ENCODE measurements at places on chromosomes 12 and 14.
A peak's percentile ranks its signal among the peaks of the same experiment; 100 is the strongest.

DNA sequence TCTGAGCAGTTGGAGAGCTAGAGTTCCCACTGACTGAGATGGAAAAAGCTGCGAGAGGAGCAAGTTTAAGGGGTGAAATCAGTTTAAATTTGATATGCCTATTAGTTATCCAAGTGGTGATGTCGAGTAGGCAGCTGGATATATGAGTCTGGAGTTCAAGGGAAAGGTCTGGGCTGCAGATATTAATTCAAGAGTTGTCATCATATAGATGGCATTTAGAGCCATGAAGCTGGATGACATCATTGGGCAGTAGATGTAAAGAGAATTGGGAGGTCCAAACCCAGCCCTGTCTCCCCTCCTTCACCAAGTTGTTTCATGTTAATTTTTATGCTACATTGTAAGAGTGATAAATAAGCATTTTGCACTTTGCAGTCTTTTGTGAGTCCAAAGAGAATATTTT lies 898.1 kb downstream of the GALC start:
- no peak for DNase-seq

GRCh38 chr12:102063069-102063468 lies 1.3 kb upstream of the WASHC3 start:
- no peak for DNase-seq

GRCh38 chr12:99609455-99610181 lies 37.9 kb upstream of the GARIN6 start:
- no peak for DNase-seq

DNA sequence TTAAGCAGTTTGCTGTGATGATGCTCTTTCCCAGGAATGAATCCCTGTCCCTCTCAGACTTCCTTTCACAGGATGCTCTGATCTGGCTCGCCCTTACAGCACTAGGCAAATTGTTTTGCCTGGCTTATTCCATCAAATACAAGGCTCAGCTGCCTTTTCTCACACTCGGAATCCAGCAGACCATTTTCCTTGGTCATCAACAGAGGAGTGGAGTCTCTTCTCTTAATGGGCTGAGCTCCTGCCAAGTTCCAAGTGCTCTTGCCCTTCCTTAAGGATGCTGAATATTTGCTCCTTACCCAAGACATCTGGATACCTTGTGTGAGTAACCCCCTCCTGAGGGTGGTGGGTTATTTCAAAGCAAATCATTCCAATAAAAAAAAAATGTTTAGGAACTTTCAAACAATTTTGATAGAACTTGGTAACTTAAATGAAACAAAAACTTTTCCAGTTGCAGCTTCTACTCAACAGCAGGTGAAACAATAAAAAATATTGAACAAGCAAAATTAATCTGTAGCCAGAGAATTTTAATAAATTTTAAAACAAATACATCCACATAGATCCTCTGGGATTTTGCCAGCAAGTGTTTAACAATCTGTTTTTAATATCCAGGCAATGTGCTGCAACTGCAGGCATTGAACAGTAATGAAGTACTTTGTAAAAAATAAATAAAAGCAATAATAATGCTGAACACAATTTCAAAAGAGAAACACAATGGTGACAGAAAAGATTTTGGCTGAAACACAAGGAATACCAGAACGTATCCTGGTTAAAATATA lies 264.0 kb upstream of the FAR2 start:
- DNase-seq = no peak

DNA sequence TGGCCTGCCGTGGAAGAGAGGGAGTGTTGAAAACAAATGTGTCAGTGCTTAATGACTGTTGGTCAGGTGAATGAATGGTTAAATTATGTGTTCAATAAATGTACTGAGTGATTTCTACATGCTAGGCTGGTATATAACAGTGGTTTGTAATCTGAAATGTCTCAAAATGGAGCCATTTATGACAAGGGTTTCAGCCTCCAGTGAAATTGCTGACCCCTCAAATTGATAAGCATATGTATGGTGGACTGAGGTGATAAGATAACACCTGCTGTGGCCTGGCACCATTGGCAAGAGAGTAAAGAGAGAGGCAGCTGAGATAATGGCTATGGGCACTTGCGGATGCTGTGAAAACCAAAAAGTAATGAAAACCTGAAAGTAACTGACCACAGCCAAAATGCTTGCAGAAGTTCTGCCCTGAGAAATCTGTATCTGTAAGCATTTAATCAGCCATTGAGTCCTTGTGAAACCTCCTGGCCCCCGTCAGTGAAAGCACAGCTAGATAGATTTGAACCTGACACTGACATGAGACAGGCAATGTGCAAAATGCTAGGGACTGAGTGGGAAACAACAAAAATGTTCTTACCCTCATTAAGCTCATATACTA lies 1.4 kb upstream of the BCAT1 start:
- no peak for DNase-seq

GRCh38 chr14:28656704-28657255 lies 109.8 kb upstream of the FOXG1 start:
- DNase-seq = no peak

GRCh38 chr14:21086908-21087293 lies 11.6 kb downstream of the ZNF219 start:
- no peak for DNase-seq

DNA sequence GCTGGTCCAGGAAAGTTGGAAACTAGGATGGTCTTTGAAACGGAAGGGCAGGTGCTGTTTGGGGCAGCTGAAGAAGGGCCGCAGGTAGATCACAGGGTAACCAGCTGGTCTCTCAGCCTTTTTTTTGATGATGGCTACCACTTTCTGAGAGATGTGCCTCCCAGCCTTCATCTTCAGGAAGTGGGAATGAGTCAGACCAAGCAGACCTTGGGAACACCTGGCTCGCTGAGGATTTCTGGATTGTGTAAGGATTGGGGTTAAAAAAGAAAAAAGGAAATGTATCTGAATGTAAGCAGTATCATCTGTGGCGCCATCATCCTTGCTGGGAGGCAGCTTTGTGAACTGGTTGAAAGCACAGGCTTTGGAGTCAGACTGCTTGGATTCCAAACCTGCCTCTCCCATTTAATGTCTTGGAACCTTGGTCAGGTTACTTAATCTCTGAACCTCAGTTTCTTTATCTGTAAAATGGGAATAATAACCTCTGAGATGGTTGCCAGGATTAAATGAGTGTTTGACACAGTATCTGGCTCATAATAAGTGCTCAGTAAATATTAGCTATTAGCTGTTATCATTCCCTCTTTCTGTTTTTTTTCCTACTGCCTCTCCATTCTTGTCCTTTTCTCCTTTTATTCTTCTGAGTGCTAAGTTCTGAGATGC lies 1.7 kb downstream of the PRPF40B start:
- DNase-seq = no peak

GRCh38 chr12:14768823-14769405 lies 34.4 kb downstream of the WBP11 start:
- DNase-seq = peak; percentile 33

DNA sequence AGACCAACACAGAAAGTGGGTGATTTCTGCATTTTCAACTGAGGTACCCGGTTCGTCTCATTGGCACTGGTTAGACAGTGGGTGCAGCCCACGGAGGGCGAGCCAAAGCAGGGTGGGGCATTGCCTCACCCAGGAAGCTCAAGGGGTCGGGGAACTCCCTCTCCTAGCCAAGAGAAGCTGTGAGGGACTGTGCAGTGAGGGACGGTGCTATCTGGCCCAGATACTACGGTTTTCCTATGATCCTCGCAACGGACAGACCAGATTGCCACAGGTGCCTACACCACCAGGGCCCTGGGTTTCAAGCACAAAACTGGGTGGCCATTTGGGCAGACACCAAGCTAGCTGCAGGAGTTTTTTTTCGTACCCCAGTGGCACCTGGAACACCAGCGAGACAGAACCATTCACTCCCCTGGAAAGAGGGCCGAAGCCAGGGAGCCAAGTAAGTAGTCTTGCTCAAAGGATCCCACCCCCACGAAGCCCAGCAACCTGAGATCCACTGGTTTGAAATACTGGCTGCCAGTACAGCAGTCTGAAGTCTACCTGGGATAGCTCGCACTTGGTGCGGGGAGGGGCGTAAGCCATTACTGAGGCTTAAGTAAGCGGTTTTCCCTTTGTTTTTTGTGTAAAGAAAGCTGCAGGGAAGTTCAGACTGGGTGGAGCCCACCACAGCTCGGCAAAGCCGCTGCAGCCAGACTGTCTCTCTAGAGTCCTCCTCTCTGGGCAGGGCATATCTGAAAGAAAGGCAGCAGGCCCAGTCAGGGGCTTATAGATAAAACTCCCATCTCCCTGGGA lies 25.5 kb upstream of the NAA30 start:
- DNase-seq = no peak

DNA sequence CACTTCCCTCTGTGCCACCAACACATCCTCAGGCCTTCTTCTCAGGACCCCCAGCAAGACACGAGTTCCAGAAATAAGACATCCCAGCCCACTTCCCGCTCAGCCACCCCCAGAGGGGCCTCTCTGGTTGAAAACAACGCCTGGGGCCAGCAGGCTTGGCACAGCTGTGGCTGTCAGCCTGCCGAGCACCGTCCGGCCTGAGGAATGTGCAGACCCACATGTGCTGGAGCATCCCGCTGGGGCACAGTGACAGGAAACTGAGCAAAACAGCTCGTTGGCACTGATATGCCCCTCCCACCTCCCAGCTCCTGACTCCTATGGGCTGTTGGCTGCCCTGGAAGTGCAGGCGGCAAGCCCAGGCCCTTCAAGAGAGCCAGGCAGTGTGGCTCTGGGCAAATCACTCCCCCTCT lies 1.4 kb downstream of the SYNE3 start:
- no peak for DNase-seq

GRCh38 chr14:71686677-71687076 lies 245.6 kb upstream of the RGS6 start:
- DNase-seq = no peak

DNA sequence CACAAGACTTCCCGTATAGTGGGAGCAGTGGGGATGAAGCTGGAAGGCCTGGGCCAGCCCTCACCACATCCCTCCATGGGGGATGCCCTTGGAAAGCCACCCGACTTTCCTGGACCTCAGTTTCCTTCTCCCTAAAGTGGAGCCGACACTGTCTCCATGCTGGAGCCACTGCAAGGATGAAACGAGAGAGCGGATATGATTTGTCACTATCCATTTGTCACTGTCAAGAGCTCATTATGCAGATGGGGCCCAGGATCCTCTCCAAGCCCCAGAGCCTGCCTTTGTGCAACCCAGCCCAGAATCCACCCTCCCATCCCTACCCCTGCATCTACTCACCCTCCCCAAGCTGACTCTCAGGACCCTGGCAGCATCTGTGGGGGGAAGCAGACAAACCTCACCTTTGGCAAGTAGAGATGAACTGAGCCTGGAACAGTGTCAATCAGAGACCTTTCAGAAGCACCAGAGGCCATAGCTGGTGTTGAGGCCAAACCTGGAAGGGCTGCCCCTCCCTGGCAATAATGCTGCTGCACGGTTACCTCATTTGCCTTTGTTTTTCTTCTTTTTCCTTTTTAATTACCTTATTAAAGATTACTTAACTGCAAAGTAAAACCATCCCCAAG lies 287.7 kb upstream of the RTL1 start:
- no peak for DNase-seq

GRCh38 chr14:29724991-29725390 lies 202.7 kb downstream of the PRKD1 start:
- DNase-seq = no peak

DNA sequence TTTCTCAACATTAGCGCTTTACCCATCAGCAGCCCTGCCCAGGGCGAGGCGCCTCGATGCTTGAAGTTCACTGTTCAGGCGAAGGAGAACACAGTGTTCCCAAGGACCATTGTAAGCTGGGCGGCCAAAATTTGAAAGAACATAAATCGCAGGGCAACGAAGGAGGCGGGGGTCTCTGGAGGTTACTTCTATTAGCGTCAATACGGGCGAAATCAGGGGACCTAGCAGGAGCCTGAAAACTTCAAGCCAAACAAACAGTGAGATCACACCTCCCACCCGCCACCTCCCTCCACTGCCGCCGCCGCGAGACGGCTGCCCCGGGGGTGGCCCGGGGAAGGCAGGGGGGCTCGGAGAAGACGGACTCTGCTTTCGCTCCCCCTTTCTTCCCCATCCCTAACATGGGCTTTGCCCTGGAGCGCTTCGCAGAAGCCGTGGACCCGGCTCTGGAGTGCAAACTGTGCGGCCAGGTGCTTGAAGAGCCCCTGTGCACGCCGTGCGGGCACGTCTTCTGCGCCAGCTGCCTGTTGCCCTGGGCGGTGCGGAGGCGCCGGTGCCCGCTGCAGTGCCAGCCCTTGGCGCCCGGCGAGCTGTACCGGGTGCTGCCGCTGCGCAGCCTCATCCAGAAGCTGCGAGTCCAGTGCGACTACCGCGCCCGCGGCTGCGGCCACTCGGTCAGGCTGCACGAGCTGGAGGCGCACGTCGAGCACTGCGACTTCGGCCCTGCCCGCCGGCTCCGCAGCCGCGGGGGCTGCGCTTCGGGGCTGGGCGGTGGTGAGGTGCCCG lies at the start of gene PDZRN4:
Gene PDZRN4, plus strand, starts transcription at position 263 of the 783 bp plus-strand sequence.
- DNase-seq = no peak

GRCh38 chr12:83826112-83826511 lies 1086.5 kb downstream of the SLC6A15 start:
- no peak for DNase-seq

- DNase-seq = no peak
Observed at GRCh38 chr14:59926534-59926933, 6.6 kb downstream of the LRRC9 start.

GRCh38 chr12:114152890-114153289 lies 186.8 kb upstream of the RBM19 start:
- no peak for DNase-seq

- DNase-seq = no peak
Observed at GRCh38 chr14:80304125-80304766, 92.9 kb upstream of the DIO2 start.

GRCh38 chr14:59656473-59656872 lies 79.9 kb upstream of the CCDC175 start:
- no peak for DNase-seq

- DNase-seq = no peak
Observed at GRCh38 chr12:120872487-120872886, 31.7 kb downstream of the SPPL3 start.

DNA sequence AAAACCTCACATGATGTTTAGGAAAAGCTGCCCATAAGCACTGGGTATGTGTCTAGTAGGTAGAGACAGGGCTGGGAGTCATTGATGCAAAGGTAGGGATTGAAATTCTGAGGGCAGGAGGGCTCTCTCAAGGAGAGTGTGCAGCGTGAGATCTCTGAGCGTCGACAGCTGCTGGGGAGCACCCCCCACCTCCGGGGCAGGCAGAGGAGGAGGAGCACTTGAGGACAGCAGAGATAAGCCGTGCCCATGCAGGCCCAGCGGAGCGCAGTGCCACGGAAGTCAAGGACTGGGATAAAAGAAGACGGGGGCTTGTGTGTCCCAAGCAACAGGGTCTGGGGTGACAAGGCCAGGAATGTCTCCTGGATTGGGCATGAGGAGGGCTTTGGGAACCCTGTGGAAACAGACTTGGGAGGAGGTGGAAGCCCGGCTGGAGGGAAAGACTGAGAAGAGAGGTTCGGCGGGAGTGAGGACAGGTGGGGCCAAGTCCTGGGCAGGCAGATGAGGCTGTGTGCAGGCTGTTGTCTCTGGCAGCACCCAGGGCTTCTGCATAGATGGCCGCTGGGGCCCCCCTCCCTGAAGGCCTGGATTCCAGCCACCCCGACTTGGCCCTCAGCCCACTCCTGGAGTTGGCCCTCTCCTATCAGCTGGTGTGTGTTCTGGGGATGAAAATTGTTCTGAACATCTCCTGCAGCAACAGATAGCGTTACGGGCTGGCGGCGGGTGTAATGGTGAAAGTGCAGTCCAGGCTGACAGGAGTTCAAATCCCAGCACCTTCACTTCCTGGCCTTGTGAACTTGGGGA lies 1.9 kb downstream of the CACNA2D4 start:
- no peak for DNase-seq

GRCh38 chr12:102438827-102439210 lies 41.5 kb downstream of the IGF1 start:
- no peak for DNase-seq
